Cardiac muscle cell (in vitro differentiated cells and primary cell): ENCODE measurements at places on chromosomes 3 and 15. TPM values are rescaled to one million over a fixed set of nuclear protein-coding genes. Genes with fewer than 3 reads are reported as not detected.

KBTBD13 gene
- 3.3 and 5.0 TPM in 2 replicates for total RNA-seq

DNA sequence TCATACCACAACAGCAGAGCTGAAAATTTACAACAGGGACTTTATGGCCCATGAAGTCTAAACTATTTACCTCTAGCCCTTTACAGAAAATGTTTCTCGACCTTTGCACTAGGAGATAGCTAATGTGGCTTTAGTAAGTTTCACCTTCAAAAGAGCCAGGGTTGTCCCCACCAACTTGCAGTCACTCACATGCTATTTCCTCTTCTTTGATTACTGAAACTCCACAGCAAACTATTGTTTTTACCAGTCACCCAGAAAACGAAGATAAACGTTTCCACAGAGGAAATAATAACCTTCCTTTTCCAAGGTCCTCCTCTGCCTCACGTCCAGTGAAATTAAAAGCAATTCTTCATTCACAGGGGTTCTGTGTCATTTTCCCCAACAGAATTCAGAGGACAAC lies 48.2 kb downstream of the WWTR1 start:
- DNase-seq: no peak
- peaks cover 36% of the 10 kb centered on the region for H3K4me1 ChIP-seq
- no peaks in the 10 kb centered on the region for H3K36me3 ChIP-seq

- no peak overlapping the region for H3K27ac ChIP-seq
- H3K36me3 ChIP-seq: no peaks in the 10 kb centered on the region
- no peak for DNase-seq
- H3K4me3 ChIP-seq: no peak overlapping the region
- no peaks in the 10 kb centered on the region for H3K4me1 ChIP-seq
- no peaks in the 10 kb centered on the region for H3K27me3 ChIP-seq
Measured at GRCh38 chr15:48862705-48863104, 15.2 kb upstream of the EID1 start.

- H3K4me1 ChIP-seq: peaks cover 7% of the 10 kb centered on the region
- H3K4me3 ChIP-seq: no peak overlapping the region
- no peaks in the 10 kb centered on the region for H3K27me3 ChIP-seq
- no peak overlapping the region for H3K27ac ChIP-seq
- no peaks in the 10 kb centered on the region for H3K36me3 ChIP-seq
Measured at GRCh38 chr15:32872621-32873283, 154.9 kb downstream of the GREM1 start.

DNA sequence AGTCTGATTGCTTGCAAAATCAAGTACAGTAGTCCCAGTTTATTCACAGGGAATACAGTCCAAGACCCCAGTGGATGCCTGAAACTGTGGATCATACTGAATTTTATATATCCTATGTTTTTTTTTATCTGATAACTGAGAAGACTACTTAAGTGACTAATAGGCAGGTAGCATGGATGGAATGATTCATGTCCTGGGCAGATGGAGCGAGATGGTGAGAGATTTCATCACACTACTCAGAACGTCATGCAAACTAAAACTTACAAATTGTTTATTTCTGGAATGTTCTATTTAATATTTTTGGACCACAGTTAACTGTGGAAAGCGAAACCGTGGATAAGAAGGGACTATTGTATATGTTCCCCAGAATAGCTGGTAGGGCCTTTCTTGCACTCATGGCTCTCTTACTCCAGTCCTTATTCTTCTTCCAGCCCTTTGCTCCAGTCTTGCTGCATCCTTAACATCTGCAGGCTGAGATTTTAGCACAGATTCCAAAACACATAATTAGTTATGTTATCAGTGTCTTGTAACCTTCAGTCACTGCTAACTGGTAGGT lies 290.0 kb downstream of the ADAMTSL3 start:
- no peaks in the 10 kb centered on the region for H3K27me3 ChIP-seq
- H3K4me1 ChIP-seq: no peaks in the 10 kb centered on the region
- no peak overlapping the region for H3K4me3 ChIP-seq
- H3K27ac ChIP-seq: no peak overlapping the region
- no peaks in the 10 kb centered on the region for H3K36me3 ChIP-seq
- peak; percentile 48 for DNase-seq

- no peak overlapping the region for H3K27ac ChIP-seq
- H3K36me3 ChIP-seq: no peaks in the 10 kb centered on the region
- H3K4me3 ChIP-seq: no peak overlapping the region
- peaks cover 17% of the 10 kb centered on the region for H3K4me1 ChIP-seq
- no peak for DNase-seq
Measured at GRCh38 chr3:45597581-45597980, 3.0 kb downstream of the LIMD1 start.

DNA sequence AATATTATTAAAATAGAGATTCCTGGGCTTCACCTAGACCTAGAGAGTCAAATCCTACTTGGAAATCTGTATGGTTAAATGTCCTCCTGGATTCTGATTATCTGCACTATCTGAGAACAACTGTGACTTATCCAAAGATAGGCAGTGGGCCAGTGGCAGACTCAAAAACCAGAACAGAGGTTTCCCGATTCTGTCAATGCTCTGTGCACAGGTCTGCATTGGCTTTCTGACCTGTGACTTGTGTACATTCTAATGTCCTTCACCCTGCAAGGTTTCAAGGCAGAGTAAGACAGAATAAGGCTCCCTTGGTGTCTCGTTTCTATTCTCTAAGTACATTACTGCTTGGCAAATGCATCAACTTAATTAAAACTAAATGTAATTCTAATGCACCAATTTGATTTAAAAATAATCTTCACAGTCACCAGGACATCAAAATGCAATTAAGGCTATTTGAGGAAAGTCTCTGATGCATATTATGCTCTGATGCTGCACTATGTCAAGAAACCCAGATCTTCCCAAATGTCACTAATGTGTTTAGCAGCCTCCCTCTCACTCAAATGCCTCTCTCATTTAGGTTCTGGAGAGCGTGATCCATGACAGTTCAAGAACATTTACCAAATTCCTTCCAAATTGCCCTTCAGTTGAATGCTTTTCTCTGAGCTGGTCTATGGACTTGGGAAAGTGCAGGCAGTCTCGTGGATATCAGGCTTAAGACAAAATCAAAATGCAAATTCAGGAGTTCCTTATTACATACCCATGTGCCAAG lies 140.1 kb downstream of the STAC start:
- no peaks in the 10 kb centered on the region for H3K36me3 ChIP-seq
- H3K27ac ChIP-seq: peak overlapping the region; percentile 85
- H3K27me3 ChIP-seq: no peaks in the 10 kb centered on the region

TXNRD3 gene
- 8.1 and 11.7 TPM in 2 replicates for total RNA-seq

GRCh38 chr15:55796321-55796965 lies 53.5 kb upstream of the PRTG start:
- H3K27ac ChIP-seq: no peak overlapping the region
- DNase-seq: peak; percentile 31
- H3K4me3 ChIP-seq: no peak overlapping the region
- H3K4me1 ChIP-seq: peaks cover 17% of the 10 kb centered on the region

DNA sequence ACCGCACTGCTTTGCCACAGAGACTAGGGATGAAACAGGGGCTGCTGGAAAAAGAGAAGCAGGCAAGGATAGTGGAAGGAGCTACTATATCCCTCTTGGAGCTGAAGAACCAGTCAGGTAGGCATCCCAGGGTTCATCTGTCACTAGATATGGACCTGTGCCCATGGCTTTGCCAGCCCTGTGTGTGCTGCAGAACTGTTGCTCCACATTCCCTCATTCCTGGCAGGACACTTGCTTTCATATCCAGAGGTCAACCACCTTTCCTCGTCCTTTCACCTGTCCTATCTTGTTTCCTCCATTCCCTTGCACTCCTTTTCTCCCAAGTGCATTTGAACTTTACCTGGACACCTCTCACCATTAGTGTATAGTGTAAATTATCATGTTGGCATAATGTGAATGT lies 12.0 kb downstream of the SNRK start:
- H3K4me1 ChIP-seq: no peaks in the 10 kb centered on the region
- DNase-seq: no peak
- H3K27ac ChIP-seq: no peak overlapping the region
- H3K4me3 ChIP-seq: no peak overlapping the region
- no peaks in the 10 kb centered on the region for H3K27me3 ChIP-seq
- H3K36me3 ChIP-seq: no peaks in the 10 kb centered on the region

GRCh38 chr15:67146234-67146633 lies 80.8 kb downstream of the SMAD3 start:
- H3K4me1 ChIP-seq: peaks cover 84% of the 10 kb centered on the region
- H3K27ac ChIP-seq: peak overlapping the region; percentile 37
- DNase-seq: no peak
- H3K27me3 ChIP-seq: no peaks in the 10 kb centered on the region
